ENCODE measurements at places on chromosomes 2 and 18.
A peak's percentile ranks its signal among the peaks of the same experiment; 100 is the strongest.

DNA sequence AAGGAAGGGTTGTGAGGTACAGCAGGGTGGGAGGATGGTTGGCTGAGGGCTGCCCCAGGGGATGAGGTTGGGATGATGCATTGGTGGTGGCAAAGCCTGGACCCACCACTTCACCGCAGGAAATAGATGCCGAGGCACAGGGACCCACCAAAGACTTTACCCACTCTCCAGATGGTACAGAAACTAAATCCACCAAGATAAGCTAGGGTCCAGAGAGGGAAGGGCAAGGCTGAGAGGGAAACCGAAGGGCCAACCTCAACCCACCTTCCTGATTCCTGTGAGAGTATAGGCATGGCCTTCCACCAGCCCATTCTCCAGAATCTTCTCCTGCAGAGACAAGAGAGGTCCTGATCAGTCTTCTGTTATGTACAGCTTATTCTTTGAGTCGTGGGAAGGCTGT, 18.1 kb downstream of the CAPN14 start:
- DNase-seq, result no peak

DNA sequence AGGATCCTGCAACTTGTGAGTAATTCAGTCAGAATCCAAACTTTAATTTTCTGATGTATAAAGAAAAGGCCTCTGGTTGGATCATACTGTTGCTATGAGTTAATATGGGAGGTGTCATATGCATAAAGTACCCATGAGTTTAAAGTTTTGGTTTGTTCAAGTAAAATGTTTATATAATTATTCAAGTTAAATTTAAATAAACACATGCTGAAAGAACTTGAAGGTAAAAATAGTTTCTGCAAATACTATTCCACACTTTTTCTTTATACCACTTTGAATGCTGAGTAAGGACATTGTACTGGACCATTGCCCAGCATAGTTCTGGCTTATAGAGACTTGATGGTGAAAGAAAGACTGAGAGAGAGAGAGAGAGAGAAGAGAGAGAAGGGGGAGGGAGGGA, 30.7 kb downstream of the PKP4 start:
- no peak for DNase-seq

- no peak for DNase-seq
Observed at GRCh38 chr18:59072727-59073421, 66.8 kb upstream of the SEC11C start.

- DNase-seq, result peak; percentile 44
Observed at GRCh38 chr2:42125841-42126594, 43.1 kb upstream of the EML4 start.

GRCh38 chr2:75539955-75540716, 20.6 kb downstream of the EVA1A start:
- no peak for DNase-seq

- no peak for DNase-seq
Observed at GRCh38 chr2:215216806-215217205, 78.4 kb upstream of the ABCA12 start.

GRCh38 chr2:207528980-207529329, 807 bp upstream of the CREB1 start:
- no peak for DNase-seq

- DNase-seq, result no peak
Observed at GRCh38 chr2:216663846-216664245, 30.6 kb downstream of the IGFBP2 start.

- DNase-seq, result no peak
Observed at GRCh38 chr2:96799623-96799935, 16.5 kb upstream of the CNNM3 start.

DNA sequence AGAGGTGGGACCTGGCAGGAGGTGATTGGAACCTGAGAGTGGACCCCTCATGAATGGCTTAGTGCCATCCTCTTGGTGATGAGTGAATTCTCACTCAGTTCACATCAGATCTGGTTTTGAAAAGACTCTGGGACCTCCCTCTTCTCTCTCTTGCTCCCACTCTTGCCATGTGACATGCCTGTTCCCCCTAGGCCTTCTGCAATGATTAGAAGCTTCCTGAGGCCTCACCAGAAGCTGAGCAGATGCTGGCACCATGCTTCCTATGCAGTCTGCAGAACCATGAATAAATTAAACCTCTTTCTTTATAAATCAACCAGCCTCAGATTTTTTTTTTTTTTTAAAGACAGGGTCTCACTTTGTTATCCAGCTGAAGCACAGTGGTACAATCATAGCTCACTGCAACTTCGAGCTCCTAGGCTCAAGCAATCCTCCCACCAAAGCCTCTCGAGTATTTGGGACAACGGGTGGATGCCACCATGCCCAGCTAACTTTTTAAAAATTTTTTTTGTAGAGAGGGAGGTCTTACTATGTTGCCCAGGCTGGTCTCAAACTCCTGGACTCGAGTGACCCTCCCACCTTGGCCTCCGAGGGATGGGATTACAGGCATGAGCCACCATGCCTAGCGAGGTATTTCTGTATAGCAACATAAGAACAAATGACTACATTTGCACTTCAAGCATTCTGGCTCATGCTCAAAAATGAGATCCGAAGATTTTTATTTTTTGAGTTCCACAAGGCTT, 2.0 kb upstream of the ZFAND2B start:
- no peak for DNase-seq

DNA sequence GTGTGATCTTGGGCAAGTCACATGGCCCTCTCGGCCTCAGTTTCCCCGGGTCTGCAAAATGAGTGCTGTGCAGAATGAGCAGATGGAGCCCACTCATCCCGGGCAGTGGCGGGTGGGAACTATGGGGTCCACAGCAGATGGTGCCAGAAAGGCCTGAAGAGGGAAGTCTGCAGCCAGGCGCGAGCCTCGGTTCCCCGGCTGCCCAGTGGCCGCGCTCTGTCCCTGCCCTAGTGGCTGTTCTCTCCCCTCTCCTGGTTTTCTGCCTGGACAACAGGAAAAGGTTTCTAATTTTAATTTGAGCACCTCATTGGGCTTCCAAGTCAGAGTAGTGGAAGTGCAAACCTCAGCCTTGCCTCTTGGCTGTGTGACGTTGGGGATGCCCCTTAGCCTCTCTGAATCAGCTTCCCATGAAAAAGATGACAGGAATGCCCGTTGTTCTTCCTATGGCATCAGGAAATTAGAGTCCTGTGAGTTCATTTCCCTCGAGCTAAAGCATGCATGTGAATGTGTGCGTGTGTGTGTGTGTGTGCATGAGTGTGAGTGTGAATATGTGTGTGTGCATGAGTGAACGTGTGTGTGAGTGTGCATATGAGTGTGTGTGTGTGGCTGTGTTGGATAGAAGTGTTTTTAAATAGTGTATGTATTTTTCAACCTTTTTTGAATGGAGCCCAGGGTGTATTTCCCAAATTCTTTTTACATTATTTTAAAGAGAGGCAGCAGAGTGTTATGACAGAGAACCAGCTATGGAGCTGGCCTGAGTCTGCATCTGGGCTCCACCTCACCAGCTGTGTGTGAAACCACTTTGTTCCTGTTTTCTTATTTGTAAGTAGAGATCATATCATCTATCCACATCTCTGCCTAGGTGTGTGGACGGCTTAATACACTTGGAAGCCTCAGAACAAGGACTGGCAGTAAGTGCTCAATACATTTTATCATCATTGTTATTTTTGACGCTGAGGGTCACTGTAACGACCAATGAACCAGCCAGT, 41.3 kb downstream of the RRM2 start:
- no peak for DNase-seq

- DNase-seq, result no peak
Observed at GRCh38 chr2:232328032-232328422, 50.5 kb upstream of the ALPP start.

GRCh38 chr2:176500901-176501300, 231.7 kb downstream of the MTX2 start:
- DNase-seq, result no peak

DNA sequence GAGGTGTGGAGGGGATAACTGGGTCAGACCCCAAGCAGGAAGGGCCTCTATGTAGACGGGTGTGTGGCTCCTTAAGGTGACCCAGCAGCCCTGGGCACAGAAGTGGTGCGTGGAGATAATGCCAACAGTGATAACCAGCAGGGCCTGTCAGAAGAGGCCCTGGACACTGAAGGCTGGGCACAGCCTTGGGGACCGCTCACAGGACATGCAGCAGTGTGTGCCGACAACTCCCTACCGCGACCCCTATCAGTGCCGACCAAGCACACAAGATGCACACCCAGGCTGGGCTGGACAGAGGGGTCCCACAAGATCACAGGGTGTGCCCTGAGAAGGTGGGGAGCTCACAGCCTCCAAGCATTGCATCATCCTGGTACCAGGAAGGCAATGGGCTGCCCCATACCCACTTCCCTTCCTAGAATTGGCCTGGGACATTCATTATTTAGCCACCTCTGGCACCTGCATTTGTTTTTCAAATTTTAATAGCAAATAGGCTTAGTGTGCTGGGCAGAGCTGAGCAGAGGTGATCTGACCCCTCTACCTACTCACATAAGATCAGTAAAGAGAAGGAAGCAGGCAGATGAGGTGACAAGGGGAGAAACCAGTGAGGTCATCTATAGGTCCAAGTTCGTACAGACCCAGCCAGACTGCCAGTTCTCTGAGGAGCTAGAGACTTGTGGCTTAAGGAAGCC, 55.2 kb downstream of the BCL11A start:
- DNase-seq, result no peak
